ENCODE measurements at places on chromosomes 5 and 9.

- DNase-seq, result no peak
Observed at GRCh38 chr5:135110785-135111596, 77.0 kb upstream of the PITX1 start.

- no peak for DNase-seq
Observed at GRCh38 chr5:144276034-144276822, 105.6 kb downstream of the KCTD16 start.

DNA sequence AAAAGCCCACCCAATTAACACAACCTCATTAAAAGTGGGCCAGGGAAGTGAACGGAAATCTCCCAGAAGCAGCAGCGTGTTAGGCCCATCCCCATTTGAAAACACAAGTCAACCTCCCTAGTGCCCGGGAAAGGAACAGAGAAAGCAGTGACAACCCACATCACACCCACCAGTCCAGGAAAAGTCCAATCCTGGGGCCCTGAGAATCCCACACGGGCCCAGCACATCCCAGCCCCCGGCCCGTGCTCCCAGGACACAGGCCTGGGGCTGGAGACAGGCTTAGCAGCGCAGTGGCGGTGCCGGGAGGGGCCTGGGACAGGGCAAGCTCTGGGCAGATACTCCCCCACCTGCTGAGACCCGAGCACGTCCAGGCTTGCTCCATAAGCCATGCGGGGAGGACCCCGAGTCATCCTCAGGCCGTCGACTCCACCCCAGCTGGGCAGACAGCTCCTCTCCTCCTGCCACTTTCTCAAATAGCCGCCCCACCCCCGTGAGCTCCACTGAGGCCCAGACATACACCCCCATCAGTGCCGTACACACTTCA is 101.0 kb downstream of the KCNT1 start:
- DNase-seq, result no peak

- no peak for DNase-seq
Observed at GRCh38 chr9:126531591-126531990, 82.1 kb upstream of the LMX1B start.

GRCh38 chr5:92644266-92644886 is 936.6 kb downstream of the NR2F1-AS1 start:
- no peak for DNase-seq

DNA sequence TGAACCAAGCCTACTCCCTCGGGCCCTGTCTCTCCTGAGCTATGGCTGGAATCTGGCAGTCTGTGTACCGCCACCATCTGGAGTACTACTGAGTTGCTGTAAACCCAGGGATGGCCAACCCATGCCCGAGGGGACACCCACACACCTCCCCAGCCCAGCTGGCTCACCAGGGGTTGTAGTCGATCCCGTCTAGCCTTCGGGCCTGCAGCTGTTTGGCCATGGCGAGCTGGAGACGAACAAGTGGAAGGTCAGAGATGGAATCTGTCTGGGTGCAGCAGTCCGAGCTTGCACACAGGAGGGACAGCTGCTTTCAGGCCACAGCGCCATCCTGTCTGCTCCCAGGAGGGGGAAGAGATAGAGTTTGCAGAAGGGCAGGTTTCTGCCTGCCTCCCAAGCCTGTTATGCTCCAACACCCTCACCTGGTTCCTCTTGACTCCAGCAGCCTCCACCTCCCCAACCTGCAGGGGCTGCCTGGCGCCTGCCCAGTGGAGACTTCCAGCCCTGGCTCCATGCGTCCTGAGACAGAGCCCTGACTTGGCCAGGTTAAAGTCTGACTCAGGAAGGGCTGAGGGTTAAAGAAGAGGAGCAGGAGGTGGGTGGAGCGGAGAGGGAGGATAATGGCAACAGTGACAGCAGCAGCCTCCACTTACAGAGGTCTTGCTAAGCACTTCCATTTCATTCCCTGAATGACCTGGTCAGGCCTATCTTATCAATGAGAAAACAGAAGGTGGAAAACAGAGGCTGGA is 15.8 kb upstream of the SPOUT1 start:
- DNase-seq, result no peak

- no peak for DNase-seq
Observed at GRCh38 chr5:178392386-178392785, 159.8 kb upstream of the PHYKPL start.

DNA sequence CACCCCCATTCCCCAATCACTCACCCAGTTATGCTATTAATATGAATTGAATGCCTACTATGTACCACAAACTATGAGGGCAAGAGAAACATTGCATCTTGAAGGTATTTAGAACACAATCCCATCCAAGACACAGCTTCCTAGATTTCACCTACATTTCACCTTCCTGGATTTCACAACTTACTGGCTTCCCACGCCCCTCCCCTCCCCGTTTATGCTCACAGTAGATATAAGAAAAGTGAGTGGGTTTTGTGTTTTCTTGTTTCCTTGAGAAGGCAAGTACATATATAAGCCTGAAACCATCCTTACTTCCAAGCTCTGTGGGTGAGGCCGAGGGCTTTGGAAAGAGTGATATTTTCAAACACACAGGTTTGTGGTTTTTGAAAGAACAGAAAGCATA is 465.0 kb downstream of the BNC2 start:
- no peak for DNase-seq

GRCh38 chr5:177430140-177430951 is 3.9 kb downstream of the GRK6 start:
- peak; percentile 34 for DNase-seq

DNA sequence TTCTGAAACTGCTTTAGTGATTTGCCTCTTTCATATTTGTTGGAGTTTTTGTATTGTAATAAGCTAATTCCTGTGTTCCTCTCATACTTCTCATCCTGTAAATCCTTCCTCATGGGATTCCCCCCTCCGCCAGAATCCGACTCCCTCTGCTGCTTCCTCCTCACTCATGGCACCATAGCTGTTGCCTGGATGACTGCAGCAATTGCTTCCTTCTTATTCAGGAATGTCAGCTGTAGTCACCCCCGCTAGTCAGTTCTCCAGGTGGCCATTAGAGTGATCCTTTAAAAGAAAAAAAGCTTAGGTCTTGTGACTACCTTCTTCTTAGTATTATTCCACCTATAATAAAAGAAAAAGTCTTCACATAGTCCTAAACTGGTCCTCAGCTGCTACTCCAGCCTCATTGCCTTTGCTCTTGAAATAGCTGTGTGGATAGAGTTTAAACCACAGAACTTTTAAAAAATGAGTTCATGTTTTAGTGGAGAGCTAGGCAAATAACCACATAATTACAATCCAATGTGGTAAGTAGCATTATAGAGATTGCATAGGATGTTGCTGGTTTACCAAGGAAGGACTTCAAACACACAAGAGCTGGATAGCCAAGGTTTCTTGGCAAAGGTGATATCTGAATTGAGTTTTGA is 227.3 kb downstream of the KDM4C start:
- DNase-seq, result no peak

GRCh38 chr9:93122721-93123221 is 11.3 kb downstream of the NINJ1 start:
- DNase-seq, result peak; percentile 17

DNA sequence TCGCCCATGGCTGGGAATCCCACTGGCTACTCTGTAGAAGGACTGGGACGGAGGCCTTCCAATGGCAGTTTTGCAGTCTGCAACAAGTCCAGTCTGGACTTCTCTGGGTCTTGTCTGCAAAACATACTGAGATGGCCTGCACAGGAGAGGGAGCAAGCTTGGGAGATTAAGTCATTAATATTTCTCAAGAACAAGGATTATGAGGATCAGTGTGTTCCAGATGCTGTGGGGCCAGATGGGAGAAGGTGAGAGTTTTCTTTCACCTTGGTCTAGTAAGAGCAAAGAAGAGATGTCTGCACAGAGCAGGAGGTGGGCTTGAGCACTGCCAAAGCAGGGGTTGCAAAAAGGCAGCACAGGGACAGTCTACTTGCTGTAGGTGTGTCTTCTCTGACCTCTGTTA is at the start of gene PDE6A:
Gene PDE6A, minus strand, starts transcription at position 128 of the 400 bp plus-strand sequence. Its CDS starts 120 bp downstream, at position 8.
- DNase-seq, result no peak

DNA sequence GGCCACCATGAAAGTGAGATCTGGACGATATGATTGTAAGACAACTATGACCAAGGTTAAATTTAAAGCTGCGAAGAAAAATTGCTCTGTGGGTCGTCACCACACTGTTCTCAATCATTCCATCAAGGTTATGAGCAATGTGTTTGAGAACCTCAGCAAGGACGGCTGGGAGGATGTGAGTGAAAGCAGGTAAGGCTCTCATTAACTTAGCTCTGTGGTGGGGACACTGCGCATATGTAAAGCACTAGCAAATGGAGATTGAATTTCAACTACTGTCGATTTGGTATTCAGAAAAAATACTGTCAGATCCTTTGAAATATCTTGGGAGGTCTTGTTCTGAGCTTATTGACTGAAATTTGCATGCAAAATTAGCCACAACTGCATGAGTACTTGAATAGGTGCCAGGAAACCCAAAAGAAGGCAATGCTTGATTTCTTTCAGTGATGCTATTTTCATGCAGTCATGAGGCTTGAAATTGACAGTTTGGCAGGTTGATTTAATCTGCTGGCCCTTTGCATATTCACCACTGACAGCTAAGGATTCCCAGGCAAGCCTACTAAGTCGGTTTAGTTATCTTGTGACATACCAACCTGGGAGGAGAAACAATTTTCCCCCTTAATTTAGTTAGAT is 183.9 kb upstream of the SH3GL2 start:
- DNase-seq, result no peak

GRCh38 chr9:94157050-94157801 is 73.0 kb downstream of the PTPDC1 start:
- DNase-seq, result no peak

DNA sequence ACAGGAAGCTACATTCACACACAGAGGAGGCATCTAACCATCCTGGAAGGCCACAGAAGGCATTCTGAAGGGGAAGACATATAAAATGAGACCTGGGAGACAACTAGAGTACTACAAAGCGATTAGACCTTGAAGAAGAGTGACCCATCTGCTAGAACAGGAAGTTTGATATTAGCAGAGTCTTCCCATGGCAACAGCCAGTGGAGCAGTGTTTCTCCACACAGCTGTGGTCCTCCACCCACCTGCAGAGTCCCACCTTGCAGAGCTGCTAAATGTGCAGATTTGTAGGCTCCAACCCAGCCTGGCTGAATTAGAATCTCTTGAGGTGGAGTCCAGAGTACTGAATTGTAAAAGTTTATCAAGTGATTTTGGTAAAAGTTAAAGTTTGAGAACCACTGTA is 267.0 kb downstream of the CETN3 start:
- DNase-seq, result no peak

GRCh38 chr5:163894645-163895044 is 389.2 kb downstream of the MAT2B start:
- no peak for DNase-seq

- no peak for DNase-seq
Observed at GRCh38 chr5:95864456-95864855, 41.9 kb upstream of the GLRX start.

DNA sequence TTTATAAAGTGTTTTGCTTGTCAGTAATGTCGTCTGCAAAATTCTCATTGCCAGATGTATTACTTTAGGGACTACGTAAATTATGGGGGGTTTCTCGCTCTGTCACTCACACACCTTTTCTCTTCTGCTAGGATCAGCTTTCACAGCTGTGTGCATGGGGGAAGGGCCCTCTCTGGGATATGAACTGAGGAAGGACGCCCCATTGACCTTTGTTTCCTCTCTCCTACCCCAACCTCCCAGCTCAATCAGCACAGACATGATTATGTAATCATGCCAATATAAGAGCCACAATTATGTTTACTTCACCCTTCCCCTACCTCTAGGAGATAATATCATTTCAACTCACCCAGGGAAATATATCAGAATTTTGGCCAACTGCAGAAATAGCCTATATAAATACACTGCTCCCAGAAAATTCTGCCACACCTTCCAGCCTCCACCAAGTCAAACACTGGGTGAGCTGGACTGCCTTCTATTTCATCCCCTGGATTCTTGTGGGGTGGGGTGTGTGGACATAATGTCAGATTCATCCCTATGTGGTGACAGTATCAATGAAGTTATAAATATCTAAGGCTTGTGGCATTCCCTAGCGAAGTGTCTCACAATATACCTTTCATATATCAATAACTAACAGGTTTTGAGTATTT is 12.6 kb upstream of the SEMA5A start:
- DNase-seq, result no peak

DNA sequence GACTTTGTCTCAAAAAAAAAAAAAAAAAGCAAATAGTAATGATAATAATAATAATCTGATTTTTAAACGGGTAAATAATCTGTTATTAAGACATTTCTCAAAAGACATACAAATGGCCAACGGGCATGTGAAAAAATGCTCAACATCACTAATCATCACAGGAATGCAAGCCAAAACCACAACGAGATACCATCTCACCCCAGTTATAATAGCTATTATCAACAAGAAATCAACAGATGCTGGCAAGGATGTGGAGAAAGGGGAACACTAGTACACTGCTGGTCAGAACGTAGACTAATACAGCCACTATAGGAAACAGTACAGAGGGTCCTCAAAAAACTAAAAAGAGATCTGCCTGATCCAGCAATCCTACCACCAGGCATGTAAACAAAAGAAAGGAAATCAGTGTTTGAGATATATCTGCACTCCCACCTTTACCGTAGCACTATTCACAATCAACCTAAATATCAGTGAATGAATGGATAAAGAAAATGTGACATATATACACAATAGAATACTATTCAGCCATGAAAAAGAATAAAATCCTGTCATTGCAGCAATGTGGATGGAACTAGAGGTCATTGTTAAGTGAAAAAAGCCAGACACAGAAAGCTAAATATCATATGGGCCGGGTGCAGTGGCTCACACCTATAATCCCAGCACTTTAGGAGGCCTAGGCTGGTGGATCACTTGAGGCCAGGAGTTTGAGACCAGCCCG is 24.9 kb downstream of the VAV2 start:
- DNase-seq, result no peak

DNA sequence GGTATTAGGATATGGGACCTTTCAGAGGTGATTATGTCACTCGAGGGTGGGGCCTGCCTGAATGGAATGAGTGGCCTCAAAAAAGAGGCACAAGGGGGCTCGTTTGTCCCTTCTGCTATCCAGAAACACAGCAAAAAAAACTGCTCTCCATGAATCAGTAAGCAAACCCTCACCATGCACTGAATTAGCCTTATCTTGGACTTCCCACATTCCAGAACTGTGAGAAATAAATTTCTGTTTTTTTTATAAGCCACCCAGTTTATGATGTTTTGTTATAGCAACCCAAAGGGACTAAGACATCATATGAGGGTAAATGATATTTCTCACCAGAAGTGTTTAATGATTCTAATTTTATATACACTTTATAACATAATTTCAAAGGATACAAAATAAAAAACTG is 476.6 kb upstream of the EDIL3 start:
- DNase-seq, result no peak

Measured in activated T-cell treated with anti-CD3 and anti-CD28 coated beads, Interleukin-2, amount 50 U/mL, for 1 hour (primary cell).